ENCODE measurements at places on chromosomes 3 and 15.
A peak's percentile ranks its signal among the peaks of the same experiment; 100 is the strongest.

DNA sequence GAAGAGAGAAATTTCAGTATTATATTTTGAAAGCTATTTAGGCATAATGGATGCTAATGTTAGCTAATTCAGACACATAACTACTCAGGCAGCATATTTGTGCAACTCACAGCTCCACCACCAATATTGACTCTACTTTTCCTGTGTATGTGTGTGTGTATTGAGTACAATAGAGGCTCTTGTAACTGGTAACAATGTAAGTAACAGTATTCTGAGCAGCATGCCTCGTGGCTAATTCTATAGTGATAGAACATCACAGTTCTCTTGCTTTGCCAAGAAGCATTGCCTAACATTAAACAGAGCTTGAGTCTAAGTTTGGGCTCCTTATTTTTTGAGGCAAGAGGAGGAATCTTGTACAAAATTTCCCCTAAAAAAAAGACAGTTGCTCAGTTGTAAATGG, 98.6 kb upstream of the ARHGEF26 start:
- DNase-seq: no peak

DNA sequence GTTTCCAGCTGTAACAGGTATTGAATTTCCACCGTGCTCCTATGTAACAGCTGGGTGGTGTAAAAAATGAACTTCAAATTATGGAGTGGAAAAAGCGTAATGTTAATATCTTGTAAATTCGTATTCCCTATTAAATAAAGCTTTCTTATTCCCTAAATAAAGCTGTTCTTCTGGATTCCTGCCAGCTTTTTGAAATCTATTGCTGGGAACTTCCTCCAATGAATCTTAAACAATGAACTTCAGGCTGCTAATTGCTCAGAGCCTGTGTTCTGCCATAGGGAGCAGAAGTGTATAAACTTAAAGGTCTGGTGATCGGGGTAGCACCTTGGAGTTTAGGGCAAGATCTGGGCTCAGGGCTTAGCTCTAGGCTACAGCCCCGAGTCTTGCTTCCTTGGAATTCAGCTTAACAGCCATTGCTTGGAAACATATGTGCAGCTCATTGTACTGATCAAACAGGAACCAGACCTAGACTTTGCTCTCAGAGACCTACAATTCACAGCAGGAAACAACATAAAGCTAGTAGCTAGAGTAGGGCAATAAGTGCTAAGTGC, 1.4 kb downstream of the ARL14 start:
- no peak for DNase-seq

GRCh38 chr3:62467966-62468722, 94.8 kb upstream of the FEZF2 start:
- DNase-seq: no peak

DNA sequence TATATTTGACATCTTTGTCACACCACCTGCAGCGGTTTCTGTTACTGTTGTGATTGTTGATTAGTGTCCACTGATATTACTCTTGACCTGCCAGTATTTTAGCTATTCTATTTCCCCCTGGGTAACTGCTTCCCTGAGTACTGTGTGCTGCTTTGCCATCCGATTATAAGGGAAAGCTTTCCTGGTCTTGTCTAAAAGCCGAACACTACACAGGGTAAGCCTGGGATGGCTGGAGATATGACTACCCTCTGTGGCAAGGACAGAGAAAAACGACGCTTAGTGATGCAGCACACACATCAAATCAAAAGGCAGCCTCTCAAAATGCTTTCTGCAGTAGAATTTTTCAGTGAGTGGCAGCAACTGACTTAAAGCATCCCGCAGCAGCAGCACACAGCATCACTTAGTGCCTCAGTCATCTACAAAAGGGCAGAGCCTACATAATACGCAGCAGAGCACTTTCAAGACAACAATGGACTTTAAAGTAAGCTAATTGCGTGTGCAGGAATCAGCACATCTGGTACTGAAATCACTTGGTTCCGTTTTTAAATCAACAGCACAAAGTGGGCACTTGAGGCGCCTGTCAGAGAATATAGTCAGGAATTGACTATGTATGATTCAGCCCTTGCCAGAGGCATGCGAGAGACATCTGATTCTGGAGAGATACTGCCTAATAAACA, 656.3 kb upstream of the TGFBR2 start:
- DNase-seq: no peak

- no peak for DNase-seq
These were observed 118.6 kb upstream of the PRR20G start for GRCh38 chr3:127406309-127407025.

GRCh38 chr3:127628788-127629466, at the start of gene PODXL2:
Gene PODXL2, plus strand, starts transcription at chr3:127629185. Its CDS starts 35 bp downstream, at chr3:127629220.
- peak; percentile 4 for DNase-seq

DNA sequence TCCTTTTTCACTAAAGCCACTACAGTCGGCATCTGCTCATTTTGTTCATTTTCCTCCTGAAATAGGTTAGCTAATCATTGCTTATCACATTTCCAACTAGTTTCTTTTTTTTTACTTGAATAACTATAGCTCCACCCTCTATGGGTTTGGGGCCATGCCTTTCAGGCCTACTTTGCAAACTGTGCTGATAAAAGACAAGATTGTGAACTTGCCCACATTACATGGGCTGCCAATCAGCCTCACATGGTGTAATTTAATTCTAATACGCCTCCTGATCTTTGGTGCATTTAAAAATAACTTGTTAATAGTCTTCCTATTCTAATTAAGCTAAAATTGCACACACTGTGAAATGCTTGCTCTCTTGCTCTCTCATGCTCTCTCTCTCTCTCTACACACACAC, 90.5 kb downstream of the TGFBR2 start:
- no peak for DNase-seq

DNA sequence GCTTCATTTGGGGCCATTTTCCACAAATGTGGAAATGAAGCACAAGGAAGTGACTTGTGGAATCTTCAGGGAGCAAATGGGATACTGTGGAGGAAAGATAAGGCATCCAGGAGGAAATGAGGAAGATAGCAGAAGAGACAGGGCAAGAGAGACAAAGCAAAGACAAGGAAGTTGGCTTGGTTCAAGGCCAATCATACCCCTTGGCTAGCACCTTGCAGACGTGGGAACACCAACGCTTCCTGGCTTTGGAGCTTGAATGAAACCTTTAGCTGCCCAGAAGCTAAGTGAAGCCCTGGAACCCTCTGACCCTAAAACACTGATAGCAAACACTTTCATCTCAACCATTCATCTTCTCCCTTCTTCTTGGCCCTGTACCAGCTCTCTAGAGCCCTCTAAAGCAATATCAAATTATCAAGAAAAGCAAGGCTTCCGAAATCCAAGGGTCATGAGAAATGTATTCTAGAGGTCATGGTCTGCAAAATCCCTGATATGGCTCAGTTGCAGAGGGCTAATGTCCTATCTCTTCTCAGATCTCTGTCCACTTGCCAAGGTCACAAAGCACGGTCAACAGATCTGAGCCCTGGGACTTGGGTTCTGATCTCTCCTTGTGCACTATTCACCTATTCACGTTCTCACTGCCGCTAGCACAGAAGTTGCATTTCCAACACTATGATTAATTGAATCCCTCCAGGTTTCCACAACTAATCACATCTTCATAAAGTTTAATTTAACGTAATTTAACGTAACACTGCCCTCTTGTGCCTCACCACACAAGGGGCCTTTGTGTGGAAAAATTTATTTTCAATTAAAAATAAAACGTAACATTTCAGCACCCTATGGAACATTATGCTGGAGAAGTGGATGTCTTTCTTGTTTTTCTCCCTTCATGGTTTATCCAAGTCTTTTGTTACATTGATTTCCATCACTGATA, 557.6 kb upstream of the ADAMTS9 start:
- peak; percentile 6 for DNase-seq

GRCh38 chr3:37680401-37680800, 181.3 kb upstream of the CTDSPL start:
- DNase-seq: no peak

DNA sequence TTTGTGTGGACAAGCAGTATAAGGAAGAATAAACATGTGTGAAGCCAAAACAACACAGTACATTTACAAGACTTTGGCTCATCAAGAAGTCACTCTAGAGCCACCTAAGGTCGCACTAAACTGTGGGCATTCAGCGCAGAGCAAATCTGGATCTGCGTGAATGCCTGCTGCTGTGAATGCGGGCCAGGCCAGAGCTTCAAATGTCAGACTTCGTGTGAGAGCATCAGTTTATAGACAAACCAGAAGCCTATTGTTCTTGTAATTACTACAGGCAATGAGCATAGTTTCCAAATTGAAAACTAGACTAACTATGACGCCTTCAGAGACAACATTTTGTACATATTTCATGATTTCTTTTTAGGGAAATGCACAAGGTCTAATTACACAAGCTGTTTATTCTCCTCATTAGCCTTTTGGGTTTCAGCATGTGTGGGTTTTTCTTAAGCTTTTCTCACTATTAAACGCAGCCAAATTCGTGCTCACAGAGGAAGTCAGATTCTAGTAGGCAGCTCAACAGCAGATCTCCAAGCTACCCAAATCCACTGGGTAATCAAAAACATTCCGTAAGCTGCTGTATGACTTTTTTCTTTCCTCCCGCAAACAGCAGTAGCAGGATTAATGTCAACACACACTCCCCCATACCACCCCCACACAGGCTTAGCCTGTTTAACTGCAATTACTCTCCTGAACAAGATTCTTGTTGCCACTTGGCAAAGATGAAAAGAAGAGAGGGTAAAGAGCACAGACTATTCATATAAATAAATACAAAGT, 84.5 kb upstream of the SETMAR start:
- DNase-seq: no peak
